Colonic mucosa (tissue), 4 donors: ENCODE measurements at places on chromosomes 4 and X. TPM values are rescaled to one million over a fixed set of nuclear protein-coding genes. Genes with fewer than 3 reads are reported as not detected.

- no peak for DNase-seq
Measured at GRCh38 chrX:109614951-109615350, 10.0 kb downstream of the KCNE5 start.

GRCh38 chrX:40291553-40291952 is 193.8 kb upstream of the BCOR start:
- no peak for DNase-seq

DNA sequence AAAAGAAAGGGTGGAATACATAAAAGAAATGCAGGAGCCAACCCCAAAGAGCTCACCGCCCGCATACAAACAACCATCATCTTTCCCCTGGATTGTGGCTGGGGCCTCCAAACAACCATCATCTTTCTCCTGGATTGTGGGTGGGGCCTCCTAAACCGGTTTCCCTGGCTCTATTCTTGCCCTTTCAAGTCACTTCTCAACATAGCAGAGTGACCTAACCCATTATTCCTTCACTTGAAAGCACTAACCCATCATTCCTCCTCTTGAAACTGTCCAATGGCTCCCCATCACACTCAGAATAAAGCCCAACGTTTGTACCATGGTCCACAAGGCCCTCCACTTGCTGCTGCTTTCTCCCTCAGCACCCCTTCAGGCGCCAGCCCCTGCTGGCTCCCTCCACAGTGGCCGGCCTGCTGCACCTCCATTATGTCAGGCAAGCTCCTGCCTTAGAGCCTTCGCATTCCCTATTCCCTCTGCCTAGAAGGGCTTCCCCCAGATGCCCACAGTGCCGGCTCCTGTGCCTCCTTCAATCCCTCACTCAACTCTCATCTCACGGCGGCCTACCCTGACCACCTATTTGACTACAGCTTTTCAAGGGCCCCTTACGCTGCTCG is 24.1 kb downstream of the SMIM43 start:
- DNase-seq: no peak

The TAF7L gene
- not detected for total RNA-seq

The CRMP1 gene
- 0.49 TPM for total RNA-seq

DNA sequence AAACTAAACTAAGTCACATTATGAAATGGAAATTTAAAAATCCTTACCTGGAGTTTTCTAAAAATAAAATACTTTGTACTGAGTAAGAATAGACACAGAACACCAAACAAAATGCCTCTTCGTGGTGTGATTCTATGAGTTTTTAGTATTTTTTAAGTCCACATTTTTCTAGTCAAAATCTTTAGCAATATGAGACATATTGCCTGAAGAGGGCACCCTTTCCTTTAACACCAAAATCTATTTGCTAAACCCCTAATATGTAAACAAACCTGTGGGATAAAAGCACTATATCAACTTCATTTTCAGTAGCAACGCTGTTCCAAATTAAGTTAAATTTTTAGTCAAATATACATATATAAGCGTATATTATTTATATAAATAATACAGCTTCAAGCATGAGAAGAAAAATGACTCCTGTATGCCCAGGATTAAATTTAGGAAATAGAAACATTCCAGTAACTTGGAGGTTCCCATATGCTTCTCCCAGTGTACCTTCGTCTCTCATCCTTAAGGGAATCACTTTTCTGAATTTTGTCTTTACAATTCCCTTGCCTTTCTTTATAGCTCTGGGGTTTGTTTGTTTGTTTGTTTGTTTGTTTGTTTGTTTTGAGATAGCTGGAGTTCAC is 23.0 kb upstream of the PGM2 start:
- no peak for DNase-seq

- no peak for DNase-seq
Measured at GRCh38 chr4:125838924-125839323, 524.2 kb downstream of the FAT4 start.

DNA sequence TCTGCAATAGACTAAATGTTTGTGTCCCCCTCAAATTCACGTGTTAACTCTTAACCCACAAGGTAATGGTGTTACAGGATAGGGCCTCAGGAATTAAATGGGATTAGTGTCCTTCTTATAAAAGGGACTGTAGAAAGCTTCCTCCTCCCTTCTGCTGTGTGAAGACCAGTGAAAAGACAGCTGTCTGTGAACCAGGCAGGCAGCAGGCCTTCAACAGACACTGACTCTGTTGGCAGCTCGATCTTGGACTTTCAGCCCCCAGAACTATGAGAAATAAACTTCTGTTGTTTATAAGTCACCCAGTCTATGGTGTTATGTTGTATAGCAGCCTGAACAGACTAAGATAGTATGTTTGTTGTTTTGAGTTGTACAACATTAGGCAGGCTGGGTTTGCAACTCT is 208.1 kb downstream of the GBA3 start:
- no peak for DNase-seq

GRCh38 chrX:136220540-136220939 is 30.7 kb downstream of the MAP7D3 start:
- no peak for DNase-seq

GRCh38 chr4:35511851-35512250 is 732.5 kb downstream of the ARAP2 start:
- no peak for DNase-seq

DNA sequence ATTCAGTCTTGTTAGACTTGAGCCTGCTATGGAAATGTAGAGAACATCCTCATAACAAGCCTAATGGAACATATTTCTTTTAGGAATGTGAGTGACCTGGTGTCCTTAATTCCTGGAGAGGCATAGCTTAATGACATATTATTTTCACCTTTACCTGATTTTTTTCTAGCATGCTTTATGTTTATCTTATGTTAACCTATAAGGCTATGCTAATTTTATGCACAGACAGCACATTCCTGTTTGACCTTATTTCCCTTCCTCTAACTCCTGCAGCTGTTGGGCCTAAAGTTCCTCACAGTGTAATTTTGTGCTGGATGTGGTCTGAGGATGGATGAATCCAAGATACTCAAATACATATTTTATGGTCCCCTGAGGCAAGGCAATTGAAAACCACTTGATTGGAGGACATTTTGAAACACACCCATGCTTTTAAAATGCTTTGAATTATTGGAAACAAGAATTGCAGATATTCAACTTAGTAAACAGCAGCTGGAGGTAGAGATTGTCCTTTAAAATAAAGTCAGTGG is 111.5 kb downstream of the LARP7 start:
- DNase-seq: no peak

DNA sequence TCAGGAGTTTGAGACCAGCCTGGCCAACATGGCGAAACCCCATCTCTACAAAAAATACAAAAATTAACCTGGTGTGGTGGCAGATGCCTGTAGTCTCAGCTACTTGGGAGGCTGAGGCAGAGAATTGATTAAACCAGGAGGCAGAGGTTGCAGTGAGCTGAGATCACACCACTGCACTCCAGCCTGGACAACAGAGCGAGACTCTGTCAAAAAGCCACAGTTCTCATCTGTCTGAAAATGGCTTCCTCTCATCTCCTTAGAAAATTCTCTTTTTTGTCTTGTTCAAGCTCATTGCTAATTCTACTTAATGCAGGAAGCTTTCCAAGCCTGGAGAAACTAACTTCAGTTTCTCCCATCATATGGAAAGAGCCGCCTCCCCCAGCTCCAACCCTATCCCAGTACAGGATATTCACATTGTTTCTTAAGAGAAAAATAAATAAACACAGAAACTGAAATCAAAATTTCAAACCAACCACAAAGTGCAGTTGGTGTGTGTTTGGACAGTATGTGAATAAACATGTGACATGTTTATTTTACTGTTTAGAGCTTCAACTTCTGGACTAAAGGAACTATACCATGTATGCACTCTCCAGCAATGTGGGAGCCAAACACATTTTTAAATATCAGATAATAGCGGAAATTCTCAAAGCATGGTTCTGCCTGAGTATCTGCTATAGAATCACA is 55.0 kb upstream of the GAB1 start:
- DNase-seq: no peak

DNA sequence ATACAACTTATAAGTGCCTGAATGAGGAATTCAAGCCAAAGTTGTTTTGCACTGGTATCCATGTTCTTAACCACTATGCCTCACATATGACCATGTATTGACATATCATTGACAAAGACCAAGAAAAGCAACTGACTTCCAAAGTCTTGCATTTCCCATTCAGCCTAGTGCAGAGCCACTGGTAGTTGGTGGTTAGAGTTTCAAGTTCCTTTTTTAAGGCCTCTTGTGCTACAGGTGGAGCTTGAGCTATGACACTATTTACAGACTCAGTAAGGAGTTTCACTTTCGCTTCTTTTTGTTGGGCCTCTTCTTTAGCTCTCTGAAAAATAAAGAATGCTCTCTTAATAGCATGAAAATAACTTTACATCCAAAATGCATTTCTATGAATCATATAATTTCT is 763.0 kb downstream of the DMD start:
- no peak for DNase-seq

GRCh38 chr4:55259294-55259693 is 86.7 kb upstream of the SRD5A3 start:
- no peak for DNase-seq

DNA sequence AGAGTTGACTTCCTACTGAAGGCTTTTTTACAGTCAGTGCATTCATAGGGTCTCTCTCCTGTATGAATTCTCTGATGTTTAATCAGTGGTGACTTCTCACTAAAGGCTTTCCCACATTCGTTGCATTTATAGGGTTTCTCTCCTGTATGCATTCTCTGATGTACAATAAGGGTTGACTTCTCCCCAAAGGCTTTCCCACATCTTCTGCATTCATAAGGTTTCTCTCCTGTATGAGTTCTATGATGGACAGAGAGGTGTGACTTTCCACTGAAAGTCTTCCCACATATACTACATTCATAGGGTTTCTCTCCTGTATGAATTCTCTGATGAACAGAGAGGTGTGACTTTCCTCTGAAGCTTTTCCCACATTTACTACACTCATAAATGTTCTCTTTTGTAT is 45.2 kb downstream of the ZNF674 start:
- no peak for DNase-seq

The EGF gene
- 2.2 TPM for total RNA-seq

GRCh38 chrX:72050011-72050410 is 81.7 kb downstream of the RTL5 start:
- no peak for DNase-seq

DNA sequence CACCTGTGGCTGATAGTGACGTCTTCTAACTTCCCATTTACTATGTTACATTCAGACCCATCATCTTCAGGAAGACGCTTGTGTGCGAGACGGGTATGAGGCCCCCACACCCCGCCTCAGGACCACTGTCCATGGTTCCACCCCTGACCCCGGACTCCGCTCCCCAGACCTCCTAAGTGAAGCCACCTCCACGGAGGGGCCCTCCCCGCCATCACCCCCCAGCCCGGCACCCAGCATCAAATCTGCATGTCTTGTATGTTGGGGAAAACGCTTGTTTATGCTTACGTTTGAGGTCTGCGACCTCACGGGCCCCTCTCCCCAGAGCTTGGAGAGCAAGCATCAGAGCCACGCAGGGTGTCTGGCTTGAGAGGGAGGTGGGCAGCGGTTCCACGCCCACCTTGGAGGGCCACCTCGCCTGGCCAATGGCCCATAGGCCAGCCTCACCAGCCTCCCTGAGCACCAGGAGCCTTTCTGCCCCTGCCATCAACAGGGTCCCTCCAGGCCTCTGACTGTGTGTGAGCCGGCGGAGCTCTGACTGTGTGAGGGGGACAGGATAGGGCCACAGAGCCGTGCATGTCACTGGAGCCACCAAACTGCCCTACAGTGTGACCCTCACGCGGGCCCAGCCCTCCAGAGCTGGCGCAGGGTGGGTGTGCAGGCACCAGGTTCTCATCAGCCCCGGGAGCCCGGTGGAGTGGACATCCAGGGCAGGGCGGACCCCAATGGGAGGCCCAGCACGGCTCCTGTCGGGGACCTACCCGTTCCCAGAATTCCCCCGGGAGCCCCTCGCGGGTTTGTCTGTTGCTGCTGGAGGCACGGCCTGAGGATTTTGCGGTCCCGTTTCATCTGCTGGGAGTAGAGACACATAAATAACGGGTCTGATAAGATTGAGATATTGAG is 88.4 kb upstream of the NKX1-1 start:
- DNase-seq: no peak

The XG gene
- 0.50 TPM for total RNA-seq

GRCh38 chrX:1246816-1247215 is 21.8 kb upstream of the CSF2RA start:
- DNase-seq: peak; percentile 77

DNA sequence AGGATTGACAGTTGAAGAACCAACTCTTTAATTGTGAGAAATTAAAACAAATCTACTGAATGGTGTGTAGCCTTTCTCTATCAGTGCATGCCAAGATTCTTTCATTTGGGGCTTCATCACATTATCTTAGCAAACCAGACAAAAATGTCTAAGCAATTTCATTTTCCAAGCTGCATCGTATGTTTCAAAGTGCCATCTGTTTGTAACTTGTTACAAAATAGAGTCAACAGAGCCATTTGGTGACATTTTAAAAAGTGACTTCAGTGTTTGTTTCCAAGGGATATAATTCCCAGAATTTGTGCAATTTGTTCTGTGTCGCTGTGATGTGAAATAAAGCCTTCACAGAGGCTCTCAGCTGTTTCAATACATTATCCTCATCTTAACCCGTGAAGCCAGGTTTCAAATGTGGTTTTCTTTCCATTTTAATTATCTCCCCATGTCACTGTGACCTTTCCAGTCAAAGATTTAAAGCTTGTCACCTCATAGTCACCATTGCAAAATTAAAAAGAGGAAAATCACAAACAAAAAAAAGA is 46.0 kb upstream of the C1QTNF7 start:
- no peak for DNase-seq

The XAGE1A gene
- total RNA-seq: not detected

The SULT1B1 gene
- total RNA-seq: 129 TPM

DNA sequence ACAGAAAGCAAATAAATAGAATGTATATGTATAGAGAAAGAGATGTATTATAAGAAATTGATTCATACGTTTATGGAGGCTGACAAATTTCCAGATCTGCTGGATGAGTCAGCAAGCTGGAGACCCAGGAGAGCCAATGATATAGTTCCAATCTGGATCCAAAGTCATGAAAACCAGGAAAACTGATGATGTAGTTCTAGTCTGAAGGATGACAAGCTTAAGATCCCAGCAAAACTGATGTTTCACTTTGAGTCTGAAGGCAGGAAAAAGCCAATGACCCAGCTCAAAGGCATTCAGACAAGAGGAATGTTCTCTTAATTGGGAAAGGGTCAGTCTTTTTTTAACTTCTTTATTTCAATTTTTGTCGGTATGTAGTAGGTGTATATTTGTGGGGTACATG is 102.6 kb downstream of the LHFPL1 start:
- no peak for DNase-seq

The ASMT gene
- total RNA-seq: 0.27 TPM

DNA sequence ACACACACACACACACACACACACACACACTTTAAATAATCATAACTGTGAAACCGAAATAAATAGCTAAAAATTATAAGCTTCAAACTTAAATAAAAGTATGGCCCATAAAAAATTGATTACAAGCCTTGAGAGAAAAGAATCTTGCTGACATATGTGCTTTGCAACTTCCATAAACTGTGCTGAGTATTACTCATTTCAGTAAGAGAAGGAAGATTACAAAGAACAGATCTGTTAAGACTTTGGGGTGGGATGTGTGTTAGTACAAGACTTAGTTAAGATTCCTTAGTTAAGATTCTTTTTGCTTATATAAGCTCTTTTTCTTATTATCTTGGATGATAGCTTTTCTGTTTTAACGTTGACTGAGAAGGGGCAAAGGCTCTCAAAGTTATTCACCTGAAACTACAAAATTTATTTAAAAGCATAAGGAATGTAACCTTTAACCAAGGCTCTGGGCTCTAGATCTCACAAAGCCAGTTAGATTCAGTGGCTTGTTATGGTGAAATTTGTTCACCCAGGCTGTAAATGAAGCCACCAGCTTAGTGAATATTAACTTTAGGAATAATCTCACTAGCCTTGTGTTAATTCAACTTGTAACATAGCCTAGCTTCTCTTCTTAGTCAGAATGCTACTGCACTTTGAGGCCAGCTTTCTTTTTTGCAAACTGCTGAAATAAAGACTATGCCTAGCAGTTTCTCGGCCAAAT is 58.2 kb downstream of the ARSJ start:
- DNase-seq: no peak
